CD8-positive, alpha-beta memory T cell (primary cell): ENCODE measurements at places on chromosomes 2 and 18. TPM values are rescaled to one million over a fixed set of nuclear protein-coding genes. Genes with fewer than 3 reads are reported as not detected.

GRCh38 chr2:160039166-160039903, 23.1 kb downstream of the PLA2R1 start:
- DNase-seq, result no peak

- no peak for DNase-seq
Measured at GRCh38 chr18:24462838-24463775, 2.7 kb downstream of the HRH4 start.

DNA sequence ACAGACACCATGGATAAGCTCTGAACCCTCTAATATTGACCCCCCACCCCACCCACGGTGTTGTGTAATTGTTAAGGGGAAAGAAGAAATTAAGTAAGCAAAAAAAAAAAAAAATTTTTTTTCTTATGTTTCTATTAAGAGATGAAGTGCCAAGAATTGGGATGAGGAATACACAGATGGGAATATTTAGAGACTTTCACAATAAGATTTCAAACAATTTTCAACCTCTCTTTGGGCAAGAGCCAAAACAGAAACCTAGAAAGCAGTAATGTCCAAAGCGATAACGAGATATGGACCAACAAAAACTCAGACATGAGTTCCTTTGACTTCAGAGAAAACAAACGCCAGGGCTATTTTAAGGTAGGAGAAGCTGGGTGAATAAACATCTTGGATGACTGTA, 14.4 kb downstream of the PIEZO2 start:
- no peak for DNase-seq

GRCh38 chr2:169107645-169108044, 38.3 kb downstream of the DHRS9 start:
- DNase-seq, result peak; percentile 7

DNA sequence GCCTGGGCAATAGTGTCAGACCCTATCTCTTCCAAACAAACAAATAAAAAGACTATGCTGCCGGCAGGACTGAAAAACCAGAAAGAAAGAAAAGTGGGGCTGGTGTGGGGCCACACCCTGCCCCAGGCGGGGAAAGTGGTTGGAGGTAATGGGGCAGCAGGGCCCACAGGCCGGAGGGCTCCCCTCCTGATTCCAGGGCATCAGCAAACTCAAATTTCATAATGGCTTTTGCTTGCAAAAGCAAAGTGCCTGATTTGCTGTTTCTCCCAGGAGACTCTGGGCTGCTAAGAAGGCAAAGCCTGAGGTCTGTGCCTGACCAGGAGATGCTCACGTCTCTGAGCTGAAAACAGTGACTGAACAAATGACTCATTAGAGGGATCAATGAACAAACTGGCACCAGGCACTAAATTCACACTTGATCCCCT, 121.9 kb downstream of the HDAC4 start:
- DNase-seq, result no peak

GRCh38 chr2:238421695-238422035, 5.1 kb upstream of the ASB1 start:
- DNase-seq, result no peak

The IL36G gene
- not detected for polyA plus RNA-seq
